ENCODE measurements at places on chromosomes 7 and 10. TPM values are rescaled to one million over a fixed set of nuclear protein-coding genes. Genes with fewer than 3 reads are reported as not detected.

The ZNF425 gene
- total RNA-seq, result 3.5 TPM

The SEMA3C gene
- total RNA-seq, result 4.2 TPM

The ASB10 gene
- not detected for total RNA-seq

The HMX3 gene
- total RNA-seq, result not detected

The NRG3 gene
- 3.2 TPM for total RNA-seq

The OPN4 gene
- not detected for total RNA-seq

The PGAM2 gene
- 0.51 TPM for total RNA-seq

The SPDYE5 gene
- not detected for total RNA-seq

Measured in dermis blood vessel endothelial cell (primary cell).